ENCODE measurements at places on chromosomes 1 and 21. TPM values are rescaled to one million over a fixed set of nuclear protein-coding genes. Genes with fewer than 3 reads are reported as not detected.

Gene DEPDC1
- total RNA-seq, result 43.0 TPM

Gene CENPF
- 62.2 TPM for total RNA-seq

Gene MRPL20
- 174 TPM for total RNA-seq

Gene LCE1F
- total RNA-seq, result not detected

Gene PKLR
- not detected for total RNA-seq

Gene HHAT
- total RNA-seq, result 18.3 TPM

Gene WDR26
- 27.4 TPM for total RNA-seq

Gene FASLG
- not detected for total RNA-seq

Gene SCCPDH
- 34.7 TPM for total RNA-seq

Gene FCRLB
- 6.8 TPM for total RNA-seq
